ENCODE measurements at places on chromosomes 6 and 20.

DNA sequence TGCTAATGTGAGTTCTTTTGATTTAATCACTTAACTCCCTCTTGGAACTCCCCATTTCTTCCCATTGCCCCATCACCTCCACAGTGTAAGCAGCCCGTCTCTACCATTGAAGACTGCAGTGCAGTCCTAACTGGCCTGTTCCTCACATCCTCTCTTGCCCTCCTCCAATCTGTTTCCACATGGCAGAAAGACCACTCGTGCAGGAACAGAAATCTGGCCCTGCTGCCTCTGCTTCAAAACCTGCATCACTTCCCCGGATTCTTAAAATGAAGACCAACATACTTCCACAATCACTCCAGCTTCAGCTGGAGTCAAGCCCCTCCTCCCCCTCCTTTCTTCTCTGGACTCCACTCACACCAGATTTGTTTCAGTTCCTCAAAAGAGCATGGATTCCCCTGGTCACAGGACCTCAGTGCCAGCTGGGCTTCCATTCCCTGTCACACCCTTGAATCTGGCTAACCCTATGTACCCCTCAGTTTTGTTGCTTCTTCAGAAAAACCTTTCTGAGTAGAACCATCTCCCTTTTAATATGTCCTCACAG, 802.3 kb downstream of the MAFB start:
- DNase-seq, result no peak
- no peaks in the 10 kb centered on the region for H3K36me3 ChIP-seq
- no peak overlapping the region for H3K4me3 ChIP-seq
- no peak overlapping the region for H3K27ac ChIP-seq

DNA sequence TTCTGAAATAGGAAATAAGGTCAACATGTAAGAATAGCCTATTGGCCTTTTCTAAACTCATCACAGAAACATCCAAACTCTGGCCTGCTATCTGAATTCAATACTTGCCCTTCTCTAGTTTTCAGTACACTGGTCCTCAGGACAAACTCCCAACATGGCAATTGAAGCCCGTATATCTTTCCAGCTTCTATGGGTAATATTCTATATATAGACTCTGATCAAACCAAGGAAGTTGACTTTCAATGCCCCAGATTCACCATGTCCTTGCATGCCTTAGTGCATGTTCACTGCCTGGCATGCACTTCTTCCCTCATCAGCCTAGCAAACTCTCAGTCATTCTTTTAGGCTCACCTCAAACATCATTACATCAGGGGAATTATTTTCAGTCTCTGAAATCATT, 73.2 kb downstream of the RSPO3 start:
- H3K27ac ChIP-seq, result no peak overlapping the region
- no peak for DNase-seq
- no peak overlapping the region for H3K4me3 ChIP-seq
- H3K27me3 ChIP-seq, result no peaks in the 10 kb centered on the region

DNA sequence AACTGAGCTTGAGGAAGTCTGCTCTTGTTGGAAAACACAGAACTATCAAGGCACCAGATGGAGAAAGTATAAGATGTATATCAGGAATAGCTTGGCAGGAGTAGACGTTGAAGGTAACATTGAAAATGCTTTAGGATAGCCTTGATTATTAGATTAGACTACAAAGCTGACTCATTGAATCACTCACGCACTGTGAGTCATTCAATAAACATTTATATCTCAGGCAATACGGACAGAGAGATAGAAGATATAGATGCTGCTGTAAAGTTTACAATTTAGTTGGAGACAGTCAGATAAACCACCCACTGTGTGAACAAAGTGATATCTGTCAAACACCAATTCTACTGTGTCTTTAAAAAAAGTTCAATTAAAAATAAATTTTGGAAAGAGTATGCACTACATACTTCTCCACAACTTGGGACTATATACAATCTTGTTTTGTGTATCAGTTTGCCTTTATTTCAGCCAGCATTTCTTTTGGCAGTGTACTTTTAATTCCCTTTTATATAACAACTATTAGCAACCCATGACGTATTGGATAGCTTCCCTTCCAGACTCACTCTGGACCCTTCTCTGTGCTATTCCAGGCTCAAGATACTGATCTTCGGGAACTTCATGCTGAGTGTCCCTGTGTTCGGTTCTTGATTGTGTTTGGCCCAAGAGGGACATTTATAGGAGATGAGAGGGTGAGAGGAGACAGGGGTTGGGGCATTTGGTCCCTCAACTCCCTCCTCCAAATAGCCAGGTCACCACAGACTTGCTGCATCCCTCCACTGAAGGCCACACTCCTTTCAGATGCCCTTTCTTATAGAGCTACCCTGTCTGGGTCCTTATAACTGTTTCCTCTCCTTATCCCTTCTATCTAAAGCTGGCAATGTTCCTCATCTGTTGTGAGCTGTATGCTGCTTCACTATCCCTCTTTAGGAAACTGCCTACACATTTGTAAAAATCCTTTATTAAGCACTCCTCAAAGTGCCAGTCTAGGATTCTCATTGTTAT, 176.6 kb upstream of the PTPRK start:
- H3K4me3 ChIP-seq, result no peak overlapping the region
- H3K27me3 ChIP-seq, result no peaks in the 10 kb centered on the region
- no peak overlapping the region for H3K27ac ChIP-seq

- H3K4me3 ChIP-seq, result no peak overlapping the region
- H3K27me3 ChIP-seq, result peaks cover 6% of the 10 kb centered on the region
- no peak overlapping the region for H3K27ac ChIP-seq
- no peaks in the 10 kb centered on the region for H3K4me1 ChIP-seq
- no peak for DNase-seq
Observed at GRCh38 chr6:90495216-90495817, 91.6 kb downstream of the MAP3K7 start.

- no peaks in the 10 kb centered on the region for H3K36me3 ChIP-seq
- H3K4me3 ChIP-seq, result no peak overlapping the region
Observed at GRCh38 chr6:100901582-100901981, 20.5 kb upstream of the ASCC3 start.

GRCh38 chr6:5141046-5141445, 55.9 kb downstream of the PPP1R3G start:
- H3K27me3 ChIP-seq, result no peaks in the 10 kb centered on the region
- no peaks in the 10 kb centered on the region for H3K36me3 ChIP-seq
- DNase-seq, result peak; percentile 40
- H3K4me3 ChIP-seq, result no peak overlapping the region

DNA sequence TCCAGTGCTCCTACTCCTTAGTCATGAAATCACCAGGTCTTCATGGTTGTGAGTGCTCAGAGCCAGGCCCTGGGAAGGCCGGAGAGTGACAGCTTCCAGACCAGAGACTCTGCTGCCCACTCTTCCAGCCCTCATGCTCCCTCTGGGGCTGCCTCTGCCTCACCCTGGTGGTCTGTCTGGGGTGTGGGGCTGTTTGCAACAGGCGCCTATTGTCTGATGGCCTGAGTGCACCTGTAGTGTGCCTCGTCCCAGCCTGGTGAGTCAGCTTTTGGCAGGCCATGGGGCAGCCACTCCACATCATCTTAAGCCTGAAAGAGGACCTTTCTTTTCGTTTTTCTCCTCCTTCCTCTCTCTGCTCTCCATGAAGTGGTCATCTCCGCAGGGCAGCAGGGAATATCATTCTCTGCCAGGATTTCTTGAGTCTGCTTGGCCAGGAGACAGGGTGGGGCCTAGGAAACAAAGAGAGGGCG, 173.8 kb downstream of the VEGFA start:
- DNase-seq, result peak; percentile 62
- peaks cover 2% of the 10 kb centered on the region for H3K27me3 ChIP-seq
- H3K27ac ChIP-seq, result no peak overlapping the region
- H3K4me3 ChIP-seq, result no peak overlapping the region
- peaks cover 2% of the 10 kb centered on the region for H3K4me1 ChIP-seq
- H3K36me3 ChIP-seq, result no peaks in the 10 kb centered on the region

DNA sequence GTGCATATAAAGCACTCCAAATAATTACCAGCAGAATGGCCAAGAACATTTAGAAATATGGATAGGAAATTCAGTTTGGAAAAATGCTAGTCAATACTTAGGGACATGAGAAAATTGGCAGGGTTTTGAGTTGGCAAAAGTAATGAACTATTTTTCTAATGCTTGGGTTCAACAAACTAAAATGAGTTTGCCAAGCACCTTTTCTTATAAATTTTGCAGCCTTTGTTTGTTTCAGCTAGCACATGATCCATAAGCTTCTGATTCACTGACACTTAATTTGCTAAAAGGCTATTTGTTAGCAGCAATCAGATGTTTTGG, 324.8 kb downstream of the QKI start:
- H3K4me1 ChIP-seq, result peaks cover 10% of the 10 kb centered on the region
- H3K36me3 ChIP-seq, result no peaks in the 10 kb centered on the region

DNA sequence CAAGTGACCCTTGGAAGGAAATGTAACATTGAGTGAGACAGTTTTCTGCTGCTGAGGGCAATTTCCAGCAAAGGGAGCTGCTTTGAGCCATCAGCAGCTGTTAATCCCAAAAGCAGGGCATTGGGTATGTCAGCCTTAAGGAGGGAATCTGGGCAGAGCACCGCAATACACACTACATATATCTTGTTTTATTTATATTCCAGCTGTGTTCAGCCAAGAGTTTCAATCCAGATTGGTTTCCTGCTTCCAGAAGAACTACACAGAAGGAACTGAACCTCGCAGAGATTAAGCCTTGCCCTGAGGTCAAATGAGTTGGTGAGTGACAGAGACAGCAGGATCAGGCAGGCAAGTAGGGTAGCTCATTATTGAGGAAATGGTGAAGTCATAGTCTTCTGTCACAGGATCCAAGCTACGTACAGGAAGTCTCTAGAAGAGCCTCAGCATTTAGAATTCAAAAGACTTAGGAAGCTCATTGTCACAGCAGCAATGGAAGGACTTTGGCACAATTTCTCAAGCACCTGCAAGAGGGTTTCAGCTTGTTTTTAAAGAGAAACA, 109.9 kb upstream of the HEY2 start:
- no peaks in the 10 kb centered on the region for H3K27me3 ChIP-seq
- no peak overlapping the region for H3K27ac ChIP-seq
- H3K4me1 ChIP-seq, result peaks cover 12% of the 10 kb centered on the region
- no peaks in the 10 kb centered on the region for H3K36me3 ChIP-seq
- no peak for DNase-seq

DNA sequence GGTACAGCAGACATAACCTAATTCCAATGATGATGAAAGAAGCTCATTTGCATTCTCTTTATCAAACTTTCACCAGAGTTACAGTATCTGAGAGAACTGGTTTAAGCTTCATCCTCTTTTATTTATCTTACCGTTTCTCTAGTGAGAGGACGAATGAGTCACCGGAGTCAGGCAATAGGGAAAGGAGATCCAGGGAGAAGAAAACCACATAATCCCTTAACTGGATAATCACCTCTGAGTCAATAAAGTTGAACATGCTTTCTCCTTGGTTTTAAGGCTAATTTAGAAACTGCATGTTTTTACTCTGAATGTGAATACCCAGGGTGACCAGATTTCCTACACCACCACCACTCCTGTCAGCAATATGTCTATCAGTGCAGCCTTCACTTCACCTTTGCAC, 313.7 kb upstream of the TBX18 start:
- no peak overlapping the region for H3K4me3 ChIP-seq
- peaks cover 18% of the 10 kb centered on the region for H3K27me3 ChIP-seq
- DNase-seq, result no peak

DNA sequence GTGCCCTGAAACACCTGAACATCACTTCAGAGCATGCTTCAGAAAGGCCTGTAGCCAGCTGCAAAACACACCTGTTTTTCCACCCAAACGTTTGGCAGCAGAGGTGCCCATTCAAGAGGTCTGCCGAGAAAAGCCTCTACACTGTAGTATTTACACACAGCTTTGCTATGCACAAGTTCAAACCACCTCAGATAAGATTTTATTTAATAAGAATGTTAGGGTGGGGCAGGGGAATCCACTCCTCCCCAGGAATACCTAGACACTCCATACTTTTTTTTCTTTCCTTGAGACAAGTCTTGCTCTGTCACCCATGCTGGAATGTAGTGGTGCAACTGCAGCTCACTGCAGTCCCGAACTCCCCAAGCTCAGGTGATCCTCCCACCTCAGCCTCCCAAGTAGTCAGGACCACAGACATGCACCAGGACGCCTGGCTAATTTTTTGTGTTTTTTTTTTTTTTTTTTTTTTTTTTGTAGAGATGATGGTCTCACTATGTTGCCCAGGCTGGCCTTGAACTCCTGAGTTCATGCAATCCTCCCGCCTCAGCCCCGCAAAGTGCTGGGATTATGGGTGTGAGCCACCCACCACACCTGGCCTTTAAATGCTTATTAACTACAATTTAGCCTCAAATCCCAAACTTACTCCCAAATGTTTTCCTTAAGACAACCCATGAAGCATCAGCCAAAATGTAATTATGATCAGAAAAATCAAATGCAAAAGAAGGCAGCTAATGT, 9.7 kb downstream of the MRPL14 start:
- H3K27ac ChIP-seq, result peak overlapping the region; percentile 80
- peak overlapping the region; percentile 2 for H3K4me3 ChIP-seq
- DNase-seq, result no peak
- H3K27me3 ChIP-seq, result no peaks in the 10 kb centered on the region
- H3K36me3 ChIP-seq, result peaks cover 19% of the 10 kb centered on the region

- H3K4me1 ChIP-seq, result peaks cover 25% of the 10 kb centered on the region
- H3K27ac ChIP-seq, result peak overlapping the region; percentile 98
- no peaks in the 10 kb centered on the region for H3K27me3 ChIP-seq
Observed at GRCh38 chr6:159762681-159763293, 942 bp downstream of the ACAT2 start.

Measured in osteocyte (in vitro differentiated cells).